ENCODE measurements at places on chromosomes 1 and 21.

GRCh38 chr1:41379738-41380130, 18.5 kb downstream of the FOXO6 start:
- no peak for DNase-seq

DNA sequence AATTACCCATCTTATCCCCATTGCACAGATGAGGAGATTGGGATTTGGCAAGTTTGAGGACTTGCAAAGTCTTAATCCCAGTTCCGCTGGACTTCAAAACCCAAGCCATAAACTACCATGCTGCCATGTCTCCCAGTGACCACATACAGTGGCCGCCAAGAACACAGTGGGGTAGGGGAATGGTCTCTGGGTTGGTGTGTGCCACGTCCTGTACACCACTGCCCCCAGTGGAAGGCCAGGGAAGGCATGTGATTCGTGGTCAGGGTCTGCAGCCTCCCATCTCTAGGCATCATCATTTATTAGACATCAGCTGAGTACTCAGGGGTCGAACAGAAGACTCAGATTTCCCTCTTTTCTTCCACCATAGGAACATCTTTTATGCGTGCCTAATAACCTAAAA, 76.0 kb downstream of the MAN1C1 start:
- DNase-seq = no peak

DNA sequence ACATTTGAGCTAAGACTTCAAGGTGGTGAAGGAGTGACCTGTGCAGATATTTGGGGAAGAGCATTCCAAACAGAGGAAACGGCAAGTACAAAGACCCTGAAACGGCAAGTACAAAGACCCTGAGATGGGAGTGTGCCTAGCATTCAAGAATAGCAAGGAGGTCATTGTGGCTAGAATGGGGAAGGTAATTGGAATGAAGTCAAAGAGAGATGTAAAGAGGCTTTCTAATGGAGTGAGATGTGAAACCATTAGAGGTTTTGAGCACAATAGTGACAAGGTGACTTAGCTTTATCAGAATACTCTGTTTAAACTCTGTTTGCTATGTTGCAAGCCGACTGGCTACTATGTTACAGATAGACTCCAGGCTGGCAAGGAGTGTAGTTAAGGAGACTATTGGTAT, 4.4 kb downstream of the CDC7 start:
- no peak for DNase-seq

- no peak for DNase-seq
Observed at GRCh38 chr1:64550946-64551605, 81.1 kb downstream of the CACHD1 start.

DNA sequence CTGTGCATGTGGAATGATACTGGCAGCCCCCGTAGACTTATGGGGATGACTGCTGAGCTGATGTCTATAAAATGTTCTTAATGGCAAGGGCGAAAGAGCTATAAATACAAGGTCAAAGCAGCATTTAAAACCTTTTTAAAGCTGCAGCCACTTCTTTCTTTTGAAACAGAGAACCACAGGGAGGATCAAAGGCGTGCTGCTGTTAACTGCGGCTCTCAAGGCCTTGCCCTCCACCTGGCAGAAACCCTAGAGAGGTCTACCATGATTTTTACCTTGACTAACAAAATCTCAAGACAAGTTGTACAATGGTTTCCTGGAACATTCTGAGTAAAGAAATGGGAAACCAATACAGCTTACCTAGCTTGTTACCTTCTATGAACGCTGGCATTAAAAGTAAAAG, 89.7 kb downstream of the SLC45A1 start:
- DNase-seq = no peak

- DNase-seq = no peak
Observed at GRCh38 chr21:46025113-46025770, 43.7 kb downstream of the COL6A1 start.

DNA sequence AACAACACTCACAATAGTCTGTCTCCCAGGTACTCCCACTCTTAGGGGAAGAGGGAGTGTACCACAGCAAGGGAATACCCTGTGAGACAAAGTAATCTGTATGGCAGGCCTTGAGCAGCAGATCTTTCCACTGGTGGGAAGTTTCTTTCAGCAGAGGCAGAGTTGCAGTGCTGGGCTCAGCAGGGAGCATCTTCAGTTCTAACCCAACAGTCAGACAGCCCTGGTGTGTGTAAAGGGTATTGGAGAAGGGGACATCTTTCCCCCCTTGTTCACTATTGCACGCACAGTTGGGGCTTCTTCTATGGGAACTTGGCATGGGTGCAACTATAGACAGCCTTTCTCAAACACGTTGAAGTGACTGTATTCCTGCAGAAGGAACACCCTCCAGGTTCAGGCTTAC, 159.4 kb upstream of the DPT start:
- DNase-seq = no peak

DNA sequence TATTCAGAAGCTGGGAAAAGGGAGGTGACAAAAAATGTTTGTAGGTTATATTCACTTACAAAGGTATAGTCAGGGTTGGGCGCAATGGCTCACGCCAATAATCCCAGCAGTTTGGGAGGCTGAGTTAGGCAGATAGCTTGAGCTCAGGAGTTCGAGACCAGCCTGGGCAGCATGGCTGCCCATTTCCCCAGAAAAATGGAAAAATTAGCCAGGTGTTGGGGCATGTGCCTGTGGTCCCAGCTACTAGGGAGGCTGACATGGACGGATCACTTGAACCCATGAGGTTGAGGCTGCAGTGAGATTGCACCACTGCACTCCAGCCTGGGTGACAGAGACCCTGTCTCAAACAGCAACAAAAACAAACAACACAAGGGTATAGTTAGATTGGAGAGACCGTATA, 3.0 kb downstream of the TIMM17A start:
- DNase-seq = no peak

GRCh38 chr1:53672243-53672642, 66.7 kb downstream of the GLIS1 start:
- no peak for DNase-seq

DNA sequence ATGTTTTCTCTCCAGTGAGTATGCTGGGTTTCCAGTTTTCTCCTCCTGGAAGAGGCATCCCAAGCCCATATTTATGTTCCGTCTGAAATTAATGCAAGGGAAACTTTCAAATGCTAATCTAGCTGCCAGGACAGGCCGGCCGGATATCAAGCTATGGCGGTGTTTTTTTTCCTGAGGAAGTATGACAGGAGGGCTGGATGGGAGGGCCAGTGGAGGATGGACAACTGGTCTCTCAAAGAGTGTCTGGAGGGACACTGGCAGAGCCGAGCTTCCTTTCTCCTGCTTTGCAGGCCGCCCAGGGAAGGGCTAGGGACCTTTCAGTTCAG, 212.7 kb downstream of the TRABD2B start:
- no peak for DNase-seq

DNA sequence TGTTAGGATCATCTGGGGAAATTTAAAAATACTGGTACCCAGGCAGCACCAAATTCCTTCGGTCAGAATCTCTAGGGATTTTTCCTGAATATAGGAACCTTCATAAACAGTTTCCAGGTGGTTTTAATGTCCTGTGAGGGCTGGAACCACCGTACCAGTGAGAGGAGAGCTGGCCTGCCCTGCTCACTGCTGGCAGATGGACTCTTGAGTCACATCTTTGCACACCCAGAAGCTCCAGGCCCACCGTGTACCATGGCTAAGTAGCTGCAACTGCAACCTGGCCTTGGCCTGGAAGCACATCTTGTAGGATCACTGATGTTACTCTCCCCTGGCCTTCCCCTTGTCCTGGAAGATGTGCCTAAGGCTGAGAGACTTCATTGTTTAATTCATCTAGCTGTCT, 181.5 kb downstream of the DISC1 start:
- DNase-seq = no peak
